EH (cell line): ENCODE measurements at places on chromosomes 16 and 17.

DNA sequence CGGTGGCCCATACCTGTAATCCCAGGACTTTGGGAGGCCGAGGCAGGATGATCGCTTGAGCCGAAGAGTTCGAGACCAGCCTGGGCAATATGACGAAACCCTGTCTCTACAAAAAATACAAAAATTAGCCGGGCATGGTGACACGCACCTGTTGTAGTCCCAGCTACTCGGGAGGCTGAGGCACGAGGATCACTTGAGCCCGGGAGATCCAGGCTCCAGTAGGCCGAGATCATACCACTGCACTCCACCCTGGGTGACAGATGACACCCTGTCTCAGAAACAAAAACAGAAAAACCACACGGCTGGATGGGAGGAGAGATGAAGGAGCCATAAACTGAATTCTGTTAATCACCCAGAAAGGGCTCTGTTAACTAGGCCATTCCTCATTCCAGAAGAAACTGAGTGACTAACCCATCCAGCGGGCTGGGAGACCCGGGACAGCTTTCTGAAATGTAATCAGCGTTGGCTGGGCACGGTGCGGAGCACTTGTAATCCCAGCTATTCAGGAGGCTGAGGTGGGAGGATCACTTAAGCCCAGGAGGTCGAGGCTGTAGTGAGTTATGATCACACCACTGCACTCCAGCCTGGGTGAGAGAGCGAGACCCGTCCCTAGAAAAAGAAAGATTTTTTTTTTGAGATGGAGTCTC is 641 bp upstream of the NT5C3B start:
- DNase-seq, result peak; percentile 30

DNA sequence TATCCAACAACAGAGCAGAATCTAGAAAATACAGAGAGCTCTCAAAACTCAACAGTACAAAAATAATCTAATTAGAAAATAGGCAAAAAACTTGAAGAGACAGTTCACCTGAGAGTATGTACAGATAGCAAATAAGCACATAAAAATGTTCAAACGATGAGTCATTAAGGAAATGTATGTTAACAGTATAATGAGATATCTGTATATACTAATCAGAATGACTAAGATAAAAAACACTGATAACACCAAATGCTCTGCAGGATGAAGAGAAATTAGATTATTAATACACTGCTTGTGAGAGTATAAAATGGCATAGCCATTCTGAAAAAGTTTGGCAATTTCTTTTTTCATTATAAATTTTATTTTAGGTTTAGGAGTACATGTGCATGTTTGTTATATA is 1307.6 kb upstream of the GOT2 start:
- DNase-seq, result no peak

DNA sequence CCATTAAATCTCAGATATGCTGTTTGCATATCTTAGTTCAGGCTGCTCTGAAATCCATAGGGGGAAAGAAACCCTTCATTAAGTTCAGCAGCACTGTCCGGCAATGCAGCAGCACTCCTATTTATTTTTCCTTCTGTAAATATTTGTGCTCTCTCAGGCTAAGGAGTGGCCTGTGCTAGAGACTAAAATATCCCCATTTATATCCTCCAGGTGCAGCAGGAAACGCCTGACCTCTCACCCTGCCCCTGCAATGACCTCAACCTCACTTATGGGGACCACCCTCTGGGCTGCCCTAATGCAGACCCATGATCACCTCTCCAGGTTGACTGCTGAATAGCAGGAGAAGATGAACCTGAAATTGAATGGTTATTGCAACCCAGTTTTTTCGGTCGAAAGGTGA is 165.0 kb upstream of the ELAC2 start:
- no peak for DNase-seq

DNA sequence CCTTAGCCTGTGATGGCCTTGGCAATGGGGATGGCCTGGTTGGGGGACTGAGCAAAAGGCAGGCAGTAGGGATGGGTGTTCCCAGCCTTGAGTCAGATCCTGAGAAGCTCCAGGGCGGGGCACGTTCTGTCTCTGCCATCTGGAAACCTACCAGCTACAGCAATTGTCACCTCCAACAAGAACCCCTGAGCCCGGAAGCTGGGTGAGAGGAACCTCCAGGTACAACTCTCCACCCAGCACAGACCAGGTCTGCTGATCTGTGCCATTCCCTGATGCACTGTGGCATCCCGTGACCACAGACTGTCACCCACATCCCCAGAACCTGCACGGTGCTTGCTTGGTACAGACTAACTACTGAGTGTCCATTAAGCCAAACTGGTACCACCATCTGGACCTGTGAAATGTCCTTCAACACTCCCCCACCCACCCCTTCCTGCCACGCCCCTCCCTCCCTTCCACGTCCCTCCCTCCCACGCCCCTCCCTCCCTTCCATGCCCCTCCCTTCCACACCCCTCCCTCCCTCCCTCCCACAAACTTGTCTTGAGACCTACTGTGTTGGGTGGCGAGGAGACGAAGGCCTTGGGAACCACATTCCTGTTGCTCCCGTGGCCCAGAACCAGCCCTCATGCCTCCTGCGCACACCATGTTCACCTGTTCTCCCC is 16.6 kb downstream of the MYO15B start:
- no peak for DNase-seq

GRCh38 chr17:50049636-50050035 is 6.3 kb upstream of the ITGA3 start:
- DNase-seq, result peak; percentile 50

GRCh38 chr16:90012991-90013745 is 6.1 kb downstream of the DBNDD1 start:
- no peak for DNase-seq

GRCh38 chr17:63925615-63926014 is 6.5 kb downstream of the CD79B start:
- DNase-seq, result no peak

GRCh38 chr17:82097184-82097918 is 685 bp downstream of the FASN start:
- DNase-seq, result peak; percentile 72
